Astrocyte of the spinal cord (primary cell): ENCODE measurements at places on chromosomes 5 and 9.

- DNase-seq = no peak
Observed at GRCh38 chr9:37948417-37948980, 44.6 kb upstream of the SLC25A51 start.

GRCh38 chr5:179139936-179140235 lies 79.7 kb downstream of the ZNF354C start:
- DNase-seq = no peak

DNA sequence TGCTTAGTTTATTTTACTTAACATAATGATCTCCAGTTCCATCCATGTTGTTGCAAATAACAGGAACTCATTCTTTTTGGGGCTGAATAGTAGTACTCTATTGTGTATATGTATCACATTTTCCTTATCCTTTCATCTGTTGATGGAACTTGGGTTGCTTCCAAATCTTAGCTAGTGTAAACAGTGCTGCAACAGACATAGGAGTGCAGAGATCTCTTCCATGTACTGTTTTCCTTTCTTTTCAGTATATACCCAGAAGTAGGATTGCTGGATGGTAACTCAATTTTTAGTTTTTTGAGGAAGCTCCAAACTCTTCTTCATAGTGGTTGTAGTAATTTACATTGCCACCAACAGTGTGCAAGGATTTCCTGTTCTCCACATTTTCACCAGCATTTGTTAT lies 138.8 kb upstream of the POC5 start:
- no peak for DNase-seq

DNA sequence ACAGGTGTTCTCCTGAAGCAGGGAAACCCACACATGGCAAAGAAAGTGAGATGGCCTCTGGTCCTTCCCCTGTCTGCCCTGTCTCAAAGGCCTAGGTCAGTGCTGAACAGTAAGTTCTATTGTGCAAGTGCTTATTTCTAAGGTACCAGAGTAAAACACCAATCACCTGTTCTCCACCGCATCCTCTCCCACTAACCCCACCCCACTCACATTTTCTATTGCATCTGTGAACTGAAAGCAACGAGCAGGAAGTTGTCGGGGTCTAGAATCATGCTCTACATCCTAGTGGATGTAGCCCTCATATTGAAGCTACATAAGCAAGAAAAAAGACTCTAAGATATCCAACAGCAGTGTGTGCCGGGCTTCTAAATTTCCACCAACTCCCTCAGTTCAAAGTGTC lies 265.9 kb downstream of the ENC1 start:
- DNase-seq = no peak

DNA sequence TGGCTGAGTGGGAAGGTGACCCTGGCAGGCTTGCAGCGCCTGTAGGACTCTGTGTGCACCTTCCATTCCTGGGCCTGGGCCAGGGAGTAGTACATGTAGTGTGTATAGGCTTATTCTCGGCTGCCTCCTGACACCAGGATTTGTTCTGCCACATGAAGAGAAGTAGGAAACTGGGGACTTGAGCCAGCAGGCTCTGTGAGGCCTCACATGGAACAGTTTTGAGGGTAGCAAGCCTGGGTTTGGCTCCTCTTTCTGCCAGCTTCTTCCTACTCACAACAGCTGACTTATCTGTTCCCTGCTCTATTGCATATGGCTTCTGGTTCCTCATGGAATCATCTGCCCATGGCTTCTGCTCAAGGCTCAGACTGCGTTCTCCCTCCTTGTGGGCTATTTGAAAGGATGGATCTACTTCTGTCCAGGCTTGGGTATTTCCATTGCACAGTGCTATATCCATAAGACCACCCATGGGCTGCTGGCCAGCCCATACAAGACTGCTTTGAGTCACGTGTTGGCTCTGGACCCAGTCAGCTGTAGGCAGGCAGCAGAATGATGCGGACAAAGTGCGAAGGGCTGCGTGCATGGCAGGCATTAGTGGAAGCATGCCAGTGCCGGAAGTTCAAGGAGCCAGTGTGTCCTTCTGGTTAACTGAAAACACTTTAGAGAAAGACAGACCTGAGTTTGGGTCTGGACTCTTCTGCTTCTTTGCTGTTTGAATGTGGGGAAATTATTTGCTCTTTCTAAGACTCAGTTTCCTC lies 11.0 kb upstream of the INSYN2B start:
- no peak for DNase-seq
